ENCODE measurements at places on chromosomes 2 and 18.

DNA sequence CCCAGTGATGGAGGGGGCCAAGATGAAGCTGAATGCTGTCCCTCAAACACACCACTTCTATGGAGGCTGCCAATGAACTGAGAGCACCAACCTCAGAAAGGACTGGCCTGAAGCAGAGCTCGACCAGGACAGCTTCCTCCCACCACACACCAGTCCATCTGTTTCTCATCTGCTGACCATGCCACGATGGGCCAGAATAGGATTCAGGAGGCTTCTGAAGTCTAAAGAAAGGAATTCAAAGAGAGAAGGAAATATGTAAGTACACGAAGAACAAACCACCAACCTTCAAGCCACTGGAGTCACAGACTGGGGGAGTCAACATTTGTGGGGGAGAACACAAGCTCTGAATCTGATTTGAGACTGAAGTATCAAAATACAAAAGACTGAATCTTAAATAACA, 157.6 kb upstream of the CCDC68 start:
- no peak for DNase-seq

DNA sequence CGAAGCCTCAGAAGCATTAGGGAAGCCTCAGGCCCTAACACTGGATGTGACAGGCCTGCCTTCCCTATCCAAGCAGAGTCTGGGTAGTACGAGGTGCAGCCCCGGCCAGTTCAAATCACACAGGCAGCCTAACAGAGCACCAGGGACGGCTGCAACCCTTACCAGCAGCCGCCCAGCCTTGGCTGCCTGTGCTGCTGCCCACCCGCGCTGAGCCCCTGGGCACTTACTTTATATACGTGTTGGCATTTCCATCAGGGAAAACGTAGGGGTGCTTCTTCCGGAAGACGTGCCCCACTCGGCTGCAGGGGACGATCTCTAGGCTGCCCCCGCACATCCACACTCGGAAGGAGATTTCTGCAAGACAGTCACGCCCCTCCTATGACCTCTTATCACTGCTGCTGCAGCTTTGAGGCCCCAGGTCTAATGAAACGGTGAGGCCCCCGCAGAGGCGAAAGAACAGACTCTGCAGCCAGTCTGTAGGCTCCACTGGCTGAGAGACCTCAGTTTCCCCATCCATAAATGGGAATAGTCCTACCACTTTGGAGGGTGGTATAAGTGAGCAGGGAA, 124.7 kb upstream of the CAPN13 start:
- no peak for DNase-seq

DNA sequence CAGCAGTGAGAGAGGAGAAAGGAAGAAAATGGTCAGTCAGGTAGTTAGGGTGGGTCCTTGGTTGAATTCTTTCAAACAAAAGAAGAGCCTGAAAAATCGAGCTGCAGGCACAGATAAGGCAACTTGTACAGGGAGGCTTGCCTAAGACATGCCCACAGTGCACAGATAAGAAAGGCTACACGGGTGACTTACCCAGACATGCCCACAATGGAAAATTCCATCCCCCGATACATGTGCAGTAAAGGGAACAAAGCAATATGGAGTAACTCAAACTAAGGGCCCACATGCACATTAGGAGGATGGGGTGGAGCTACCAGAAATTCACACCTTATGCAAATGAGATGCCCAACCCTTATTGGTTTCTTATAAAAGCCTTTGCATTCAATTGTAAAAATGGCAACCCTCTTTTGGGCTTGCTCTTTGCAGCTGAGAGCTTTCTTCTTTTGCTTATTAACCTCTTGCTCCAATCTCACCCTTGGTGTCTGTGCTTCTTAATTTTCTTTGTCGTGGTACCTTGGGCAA, 110.3 kb upstream of the RMP24 start:
- DNase-seq, result no peak

GRCh38 chr2:37782721-37783371, 111.4 kb upstream of the CDC42EP3 start:
- DNase-seq, result peak; percentile 70
